ENCODE measurements at places on chromosomes 2 and 18. TPM values are rescaled to one million over a fixed set of nuclear protein-coding genes. Genes with fewer than 3 reads are reported as not detected.

DNA sequence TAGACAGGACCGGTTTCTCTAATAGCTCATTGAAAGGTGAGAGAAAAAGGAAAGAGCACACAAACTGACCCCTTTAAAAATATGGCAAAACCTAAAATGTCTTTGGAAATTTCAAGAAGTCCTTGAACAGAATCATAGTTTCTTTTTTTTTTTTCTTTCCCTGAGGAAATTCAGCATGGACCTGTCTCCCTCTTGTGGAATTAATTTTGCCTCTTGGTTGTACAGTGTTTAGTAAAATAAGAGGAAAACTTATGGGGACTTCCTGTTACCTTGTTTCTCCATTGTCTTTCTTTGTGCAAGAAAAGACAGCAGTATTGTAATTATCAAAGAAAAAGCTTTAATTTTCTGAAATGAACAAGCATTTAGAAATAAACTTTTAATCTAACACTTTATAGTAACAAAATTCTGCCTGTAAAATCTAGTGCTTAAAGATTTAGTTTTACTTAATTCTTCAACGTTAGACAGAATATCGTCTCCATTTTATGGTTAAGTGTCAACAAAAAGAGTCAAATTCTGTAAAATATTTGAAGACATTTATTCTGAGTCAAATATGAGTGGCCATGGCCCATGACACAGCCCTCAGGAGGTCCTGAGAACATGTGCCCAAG is 176.3 kb upstream of the NABP1 start:
- DNase-seq = peak; percentile 89
- no peak overlapping the region for H3K27ac ChIP-seq
- no peaks in the 10 kb centered on the region for H3K36me3 ChIP-seq
- no peak overlapping the region for H3K4me3 ChIP-seq

GRCh38 chr18:67131498-67131897 is 385.0 kb downstream of the DSEL start:
- peaks cover 10% of the 10 kb centered on the region for H3K4me1 ChIP-seq
- H3K27ac ChIP-seq = no peak overlapping the region
- DNase-seq = no peak
- no peak overlapping the region for H3K4me3 ChIP-seq

- H3K36me3 ChIP-seq = peaks cover 15% of the 10 kb centered on the region
- no peak overlapping the region for H3K27ac ChIP-seq
- H3K27me3 ChIP-seq = no peaks in the 10 kb centered on the region
- DNase-seq = no peak
These were observed 20.1 kb downstream of the TPGS2 start for GRCh38 chr18:36808681-36809080.

GRCh38 chr2:127631541-127631996 is 14.4 kb upstream of the GPR17 start:
- no peak for DNase-seq
- H3K4me1 ChIP-seq = no peaks in the 10 kb centered on the region
- H3K27ac ChIP-seq = peak overlapping the region; percentile 30
- H3K36me3 ChIP-seq = no peaks in the 10 kb centered on the region
- no peak overlapping the region for H3K4me3 ChIP-seq

GRCh38 chr2:224894356-224894755 is 147.9 kb downstream of the DOCK10 start:
- no peak overlapping the region for H3K27ac ChIP-seq
- H3K4me1 ChIP-seq = no peaks in the 10 kb centered on the region
- no peak for DNase-seq
- no peaks in the 10 kb centered on the region for H3K27me3 ChIP-seq

- no peaks in the 10 kb centered on the region for H3K4me1 ChIP-seq
- no peaks in the 10 kb centered on the region for H3K27me3 ChIP-seq
- H3K4me3 ChIP-seq = no peak overlapping the region
- no peak for DNase-seq
- H3K36me3 ChIP-seq = no peaks in the 10 kb centered on the region
- no peak overlapping the region for H3K27ac ChIP-seq
These were observed 10.8 kb upstream of the CDCA7 start for GRCh38 chr2:173343921-173344320.

DNA sequence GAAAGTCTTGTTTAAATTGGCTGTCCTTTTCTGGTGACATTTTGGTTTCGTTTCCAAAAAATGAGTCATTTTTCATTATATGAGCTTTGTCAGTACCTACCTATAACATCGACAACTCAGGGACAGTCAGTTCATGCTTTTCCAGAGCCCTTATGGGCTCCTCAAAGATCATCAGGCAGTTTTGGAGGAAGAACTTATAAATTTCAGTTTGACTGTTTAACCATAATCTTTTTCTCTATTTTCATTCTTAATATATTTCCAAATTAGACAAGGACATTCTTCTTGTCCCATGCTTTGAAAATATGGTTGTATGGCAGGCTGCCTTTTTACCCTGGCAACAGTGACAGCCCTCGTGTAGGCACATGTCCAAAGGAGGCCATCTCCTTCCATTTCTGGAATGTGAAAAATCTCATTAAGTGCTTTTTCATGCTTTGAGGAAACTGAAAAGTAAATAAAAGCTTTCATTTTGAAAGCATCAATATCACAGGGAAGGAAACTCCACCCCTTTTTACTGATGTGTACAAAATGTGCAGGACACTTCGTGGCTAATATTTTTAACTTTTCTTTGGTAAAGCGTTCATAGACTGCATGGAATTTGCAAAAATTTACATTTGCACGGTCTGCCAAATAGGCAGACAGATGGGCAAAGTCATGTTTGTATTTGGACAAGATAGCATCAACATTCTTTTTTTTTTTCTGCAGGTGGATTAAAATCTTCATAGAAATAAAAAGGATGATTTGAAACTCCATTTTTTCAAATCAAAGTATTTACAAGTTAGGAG is 7.2 kb upstream of the PROC start:
- no peaks in the 10 kb centered on the region for H3K27me3 ChIP-seq
- DNase-seq = peak; percentile 88
- no peaks in the 10 kb centered on the region for H3K36me3 ChIP-seq
- H3K4me1 ChIP-seq = no peaks in the 10 kb centered on the region
- no peak overlapping the region for H3K4me3 ChIP-seq

- H3K4me1 ChIP-seq = peaks cover 16% of the 10 kb centered on the region
- no peaks in the 10 kb centered on the region for H3K36me3 ChIP-seq
- no peak overlapping the region for H3K27ac ChIP-seq
- no peak overlapping the region for H3K4me3 ChIP-seq
- H3K27me3 ChIP-seq = no peaks in the 10 kb centered on the region
These were observed 467.7 kb upstream of the ID2 start for GRCh38 chr2:8214036-8214615.

DNA sequence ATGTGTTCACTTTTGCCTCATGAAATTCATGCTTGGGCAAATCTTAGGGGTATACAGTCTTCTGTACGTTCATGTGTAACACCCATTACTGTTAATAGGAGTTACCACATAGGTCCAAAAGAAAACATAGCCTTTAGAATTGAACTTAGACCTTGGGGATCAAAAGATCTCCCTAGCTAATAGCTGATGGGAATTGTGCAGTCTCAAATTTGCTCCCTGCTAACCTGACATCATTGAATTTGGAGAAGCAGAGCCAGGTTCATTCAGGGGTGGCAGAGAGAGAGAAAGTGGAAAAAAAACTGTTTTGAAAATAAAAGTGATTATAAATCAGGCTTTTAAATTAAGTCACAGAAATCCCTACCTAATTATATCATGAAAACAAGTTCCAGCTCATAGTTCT is 28.0 kb upstream of the PPP3R1 start:
- no peaks in the 10 kb centered on the region for H3K36me3 ChIP-seq
- no peaks in the 10 kb centered on the region for H3K4me1 ChIP-seq
- DNase-seq = no peak
- H3K4me3 ChIP-seq = no peak overlapping the region

APCDD1 gene
- polyA plus RNA-seq = 6.8 TPM

SP5 gene
- polyA plus RNA-seq = 1.6 TPM

TSPYL6 gene
- polyA plus RNA-seq = not detected

Measured in lung (tissue), 17 donors.